ENCODE measurements at places on chromosomes 2 and 18.
A peak's percentile ranks its signal among the peaks of the same experiment; 100 is the strongest.

- no peak for DNase-seq
Measured at GRCh38 chr2:160035125-160035524, 27.3 kb downstream of the PLA2R1 start.

GRCh38 chr2:53075760-53076159 lies 691.8 kb upstream of the CHAC2 start:
- no peak for DNase-seq

- no peak for DNase-seq
Measured at GRCh38 chr2:7866825-7867224, 815.0 kb upstream of the ID2 start.

DNA sequence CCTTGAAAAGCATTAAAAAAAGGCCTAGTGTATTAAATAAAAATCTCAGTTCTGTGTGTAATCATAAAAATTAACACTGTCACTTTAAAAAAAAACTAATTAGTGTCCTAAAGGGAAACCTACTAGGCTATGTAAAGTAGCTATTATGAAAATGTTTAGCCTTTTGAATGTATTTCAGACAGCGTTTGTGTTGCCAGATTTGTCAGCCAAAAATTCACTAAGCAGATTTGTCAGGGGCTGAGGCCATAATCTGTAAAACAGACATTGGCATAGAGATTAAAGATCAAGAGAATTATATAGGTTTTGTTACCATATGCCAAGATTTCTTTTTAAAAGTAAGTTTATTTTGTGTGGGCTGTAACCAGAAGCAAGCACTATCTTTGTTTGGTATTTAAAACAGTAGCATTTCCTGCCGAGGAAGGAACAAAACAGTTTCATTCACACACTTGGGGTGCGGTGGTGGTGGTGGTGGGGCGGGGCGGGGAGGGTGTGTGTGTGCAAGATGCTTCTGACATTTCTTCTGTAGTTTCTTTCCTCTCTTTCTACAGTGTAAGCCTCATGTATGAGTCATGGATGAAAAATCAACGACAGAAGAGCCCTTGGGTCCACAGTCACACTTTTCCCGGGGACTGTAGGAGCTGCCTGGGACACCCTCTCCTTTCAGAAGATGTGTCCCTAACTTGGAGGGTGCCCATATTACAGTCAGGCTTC lies 328.5 kb upstream of the FANCL start:
- DNase-seq = no peak

DNA sequence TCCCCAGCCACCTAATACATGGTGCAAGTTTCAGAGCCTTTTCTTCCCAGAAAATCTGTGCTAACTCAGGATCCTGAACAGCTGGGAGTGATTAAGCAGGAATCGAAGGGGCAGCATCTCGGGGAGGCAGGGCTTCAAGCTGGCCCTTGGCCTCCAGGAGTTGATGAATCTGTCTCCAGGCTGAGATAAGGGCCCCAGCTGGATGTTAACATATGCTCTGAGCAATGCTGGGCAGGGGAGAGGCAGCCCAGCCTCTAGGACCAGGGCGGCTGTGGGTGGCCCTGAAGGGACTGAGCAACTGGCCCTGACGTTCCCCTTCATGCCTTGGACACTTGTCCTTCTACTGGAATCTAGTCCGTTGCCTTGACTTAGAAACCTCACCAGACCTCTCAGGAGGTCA lies 84.1 kb upstream of the EPC2 start:
- no peak for DNase-seq

DNA sequence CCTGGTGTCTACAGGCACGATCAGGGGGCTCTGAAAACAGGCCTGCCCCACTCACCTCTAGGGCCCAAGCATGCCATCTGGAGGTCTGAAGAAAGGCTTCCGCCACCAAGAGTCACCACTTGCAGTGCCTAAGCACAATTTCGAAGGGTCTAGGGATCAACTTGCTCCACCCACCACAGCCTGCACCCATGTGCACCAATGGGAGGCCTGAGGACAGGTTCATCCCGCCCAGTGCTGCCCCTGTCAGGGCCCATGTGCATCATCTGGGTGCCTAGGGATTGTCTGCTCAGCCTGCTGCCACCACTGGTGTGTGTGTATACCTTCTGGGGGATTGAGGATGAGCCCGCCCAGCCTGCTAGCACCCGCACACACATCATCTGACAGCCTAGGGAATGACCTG lies 121.0 kb upstream of the ACVR1C start:
- DNase-seq = no peak

DNA sequence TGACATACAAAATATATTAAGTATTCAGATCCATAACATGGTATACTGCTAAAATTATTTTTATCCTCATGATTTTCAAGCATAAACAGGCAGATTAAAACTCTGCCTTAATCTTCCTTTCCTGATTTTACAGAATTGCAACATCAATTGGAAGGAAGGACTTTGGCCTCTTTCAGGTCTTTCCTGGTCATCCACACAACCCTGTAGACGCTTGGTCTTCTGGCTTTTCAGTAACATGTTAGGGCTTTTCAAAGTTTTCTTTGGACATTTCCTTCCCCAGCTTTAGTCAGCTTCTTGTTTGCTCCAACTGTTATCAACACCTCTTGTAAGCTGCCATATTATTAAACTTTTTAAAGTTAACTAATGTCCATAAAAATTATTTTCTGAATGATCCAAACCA lies 1364.9 kb upstream of the NRXN1 start:
- no peak for DNase-seq

- peak; percentile 42 for DNase-seq
Measured at GRCh38 chr2:10900216-10901109, 11.3 kb upstream of the KCNF1 start.

DNA sequence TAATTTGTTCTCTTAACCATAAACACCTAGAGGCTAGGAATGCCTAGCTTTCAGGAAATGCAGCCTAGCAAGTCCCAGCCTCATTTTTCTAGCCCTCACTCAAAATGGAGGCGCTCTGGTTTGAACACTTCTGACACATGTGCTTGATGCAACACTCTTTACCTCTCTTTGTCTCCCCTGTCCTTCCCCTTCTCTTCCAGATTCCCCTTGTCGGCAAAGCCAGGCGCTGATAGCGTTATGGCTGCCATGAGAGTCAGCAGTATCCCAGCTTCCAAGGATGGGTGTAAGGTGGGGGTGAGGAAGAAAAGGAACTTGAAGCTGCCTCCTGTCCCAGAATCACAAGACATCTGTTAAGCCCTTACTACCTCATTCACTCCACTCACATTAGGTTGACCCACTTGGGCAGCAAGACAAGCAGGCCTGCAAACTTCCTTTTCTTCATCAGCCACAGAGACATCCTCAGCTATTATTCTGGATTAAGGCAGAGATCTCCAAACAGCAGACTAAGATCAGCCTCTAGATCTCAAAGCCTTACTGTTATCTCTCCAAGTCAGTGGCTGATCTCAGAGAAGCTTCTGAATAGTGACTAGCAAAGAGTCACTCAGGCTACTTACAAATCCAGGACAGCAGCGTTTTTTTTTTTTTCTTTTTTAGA lies 1.9 kb upstream of the ST3GAL5 start:
- DNase-seq = peak; percentile 8

GRCh38 chr2:167733747-167734146 lies 513.6 kb downstream of the STK39 start:
- DNase-seq = no peak

- no peak for DNase-seq
Measured at GRCh38 chr2:201909348-201909747, 103.0 kb downstream of the CDK15 start.

DNA sequence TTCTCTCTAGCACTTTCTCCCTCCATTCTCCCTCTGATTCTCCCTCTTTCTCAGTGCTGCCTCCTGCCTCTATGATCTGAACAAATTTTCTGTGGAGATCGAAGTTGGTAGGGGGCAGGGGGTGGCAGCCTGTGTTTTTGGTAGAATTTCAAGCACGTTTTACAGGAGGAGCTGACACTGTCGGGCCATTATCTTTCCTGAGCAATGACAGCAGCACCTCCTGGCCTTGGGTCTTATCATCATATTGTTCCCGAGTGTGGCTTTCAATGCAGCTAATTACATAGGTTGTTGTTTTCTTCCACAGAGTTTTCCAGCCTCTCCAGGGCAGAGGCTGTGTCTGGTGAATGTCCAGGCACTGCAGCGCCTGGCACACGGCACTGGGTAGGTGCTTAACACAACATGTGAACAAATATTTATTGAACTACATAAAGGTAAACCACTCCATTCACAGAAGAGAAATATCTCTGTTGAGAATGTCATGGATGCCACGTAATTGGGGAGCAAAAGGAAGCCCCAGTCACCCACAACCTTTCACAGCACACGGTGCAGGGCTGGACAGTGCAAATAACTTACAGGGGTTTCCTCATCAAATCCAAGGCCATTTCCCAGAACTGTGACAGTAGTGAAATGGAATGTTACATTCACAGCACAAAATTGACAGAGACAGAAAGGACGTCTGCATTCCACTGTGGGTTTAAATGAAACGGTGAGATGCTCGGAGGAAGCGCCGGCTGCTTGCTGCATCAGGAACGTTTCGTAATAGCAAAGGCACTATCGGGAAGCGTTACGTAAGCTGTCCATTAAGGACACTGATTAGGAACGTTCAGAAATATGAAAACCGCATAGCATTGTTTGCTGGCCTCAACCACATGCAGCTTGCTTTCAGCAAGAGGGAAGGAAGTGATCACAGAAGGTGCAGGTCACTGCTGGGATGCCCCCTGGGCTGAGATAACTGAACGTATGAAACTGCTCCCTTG lies 6.5 kb upstream of the KCNG2 start:
- peak; percentile 79 for DNase-seq

DNA sequence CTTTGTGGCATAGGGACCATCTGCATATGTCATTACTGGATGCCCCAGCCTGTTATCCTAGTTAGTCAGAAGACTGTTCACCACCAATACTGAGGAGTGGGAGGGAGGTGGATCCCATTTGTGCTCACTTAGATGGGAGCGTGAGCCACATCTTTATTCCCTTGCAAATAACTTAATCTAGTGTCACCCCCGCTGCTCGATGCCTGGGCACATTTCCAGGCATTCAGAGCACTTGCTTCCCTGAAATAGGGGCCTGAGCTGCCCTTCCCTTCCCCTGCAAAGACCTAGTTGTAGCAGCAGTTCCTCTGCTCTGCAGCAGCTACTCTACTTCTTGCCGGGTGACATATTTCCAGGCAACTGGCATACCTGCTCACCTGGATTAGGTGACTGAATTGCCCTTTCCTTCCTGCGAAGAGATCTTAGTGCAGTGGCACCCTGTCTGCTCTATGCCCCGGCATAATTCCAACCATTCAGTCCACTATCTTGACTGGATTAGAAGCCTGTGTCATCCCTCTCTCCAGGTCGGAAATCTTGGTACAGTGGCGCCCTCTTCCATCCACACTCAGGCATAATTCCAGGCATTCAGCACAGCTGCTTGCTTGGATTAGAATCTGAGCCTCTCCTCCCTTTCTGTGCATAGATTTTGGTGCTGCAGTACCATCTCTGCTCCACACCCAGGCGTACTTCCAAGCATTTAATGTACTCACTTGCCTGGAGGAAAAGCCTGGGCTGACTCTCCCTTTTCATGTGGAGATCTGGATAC lies 1389.1 kb upstream of the TMEFF2 start:
- no peak for DNase-seq

DNA sequence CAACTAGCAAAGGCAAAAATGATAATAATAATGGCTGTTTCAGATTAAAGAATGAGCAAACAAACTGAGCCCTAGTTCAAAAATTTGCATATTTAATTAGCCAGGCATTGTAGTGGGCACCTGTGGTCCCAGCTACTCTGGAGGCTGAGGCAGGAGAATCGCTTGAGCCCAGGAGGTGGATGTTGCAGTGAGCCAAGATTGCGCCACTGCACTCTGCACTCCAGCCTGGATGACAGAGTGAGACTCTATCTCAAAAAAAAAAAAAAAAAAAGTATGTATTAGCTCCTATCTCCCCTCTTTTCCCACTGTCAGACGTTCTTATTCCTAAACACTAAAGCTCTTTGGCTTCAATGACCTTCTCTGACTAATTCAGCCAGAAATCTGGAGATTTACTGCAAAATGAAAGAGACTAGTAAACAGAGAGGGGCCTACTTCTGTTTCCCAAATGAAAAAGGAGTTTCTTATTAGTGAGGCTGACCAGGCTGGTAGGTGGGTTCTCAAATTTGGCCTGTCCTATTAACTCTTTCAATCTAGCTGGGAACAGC lies 3.9 kb upstream of the SRBD1 start:
- no peak for DNase-seq

- DNase-seq = no peak
Measured at GRCh38 chr18:48004577-48004976, 74.1 kb upstream of the SMAD2 start.

DNA sequence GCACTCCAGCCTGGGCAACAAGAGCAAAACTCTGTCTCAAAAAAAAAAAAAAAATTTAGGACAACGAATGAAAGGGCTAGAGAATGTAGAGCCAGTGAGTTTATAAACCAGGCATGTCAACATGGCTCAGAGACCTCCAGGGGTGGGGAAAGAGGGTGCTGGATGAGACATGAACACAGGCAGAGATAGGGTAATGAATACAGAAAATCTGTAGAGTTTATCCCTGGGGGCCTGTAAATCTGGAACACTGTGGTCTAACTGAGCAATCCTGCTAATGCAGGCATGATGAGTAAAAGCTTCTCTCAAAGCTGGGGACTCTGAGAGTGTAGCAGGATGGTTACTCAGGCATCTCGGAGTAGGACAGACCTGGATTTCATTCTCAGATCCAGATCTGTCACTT lies 59.2 kb upstream of the IGFBP2 start:
- no peak for DNase-seq

DNA sequence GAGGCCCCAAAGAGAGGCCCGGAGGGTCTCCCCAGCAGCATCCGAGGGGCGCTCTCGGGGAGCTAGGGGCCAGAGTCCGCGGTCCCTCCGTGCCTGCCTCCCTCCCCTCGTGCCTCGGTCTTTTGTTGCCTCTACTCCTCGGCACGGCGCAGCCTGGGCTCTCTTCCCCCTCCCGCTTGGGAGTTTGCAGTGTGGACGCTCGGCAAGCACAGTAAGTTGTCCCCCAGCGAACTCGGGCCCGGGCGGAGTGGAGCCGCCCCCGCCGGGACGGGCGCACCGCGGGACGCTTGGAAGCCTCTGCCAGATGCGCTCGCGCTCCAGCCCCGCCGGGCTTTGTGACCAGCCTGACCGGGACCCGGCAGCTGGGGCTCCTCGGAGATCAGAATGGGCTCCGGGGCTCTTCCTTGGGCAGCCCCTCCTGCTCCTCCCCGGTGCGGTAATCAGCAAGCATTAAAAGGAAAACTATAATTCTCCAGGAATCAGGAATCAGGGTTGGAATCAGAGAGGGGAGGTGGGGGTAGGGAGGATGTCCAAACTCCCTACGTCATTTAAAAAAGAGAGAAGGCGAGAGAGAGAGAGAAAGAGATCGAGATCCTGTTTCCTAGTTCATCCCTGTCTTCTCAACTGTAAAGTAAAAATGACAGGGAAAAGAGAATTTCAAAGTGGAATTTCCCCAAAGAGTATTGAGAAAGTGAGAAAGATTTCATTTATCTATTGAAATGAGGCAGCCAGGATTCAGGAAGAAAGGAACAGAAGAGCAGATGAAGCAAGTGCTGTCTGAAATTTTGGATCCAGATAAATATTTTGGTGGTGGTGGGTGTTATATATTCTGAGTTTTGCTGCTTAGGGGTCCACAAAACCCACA lies 786 bp upstream of the TMEM200C start:
- no peak for DNase-seq

GRCh38 chr2:43943809-43944452 lies 51.9 kb downstream of the LRPPRC start:
- DNase-seq = peak; percentile 12

- no peak for DNase-seq
Measured at GRCh38 chr18:72720116-72720515, 147.7 kb downstream of the NETO1 start.
